ENCODE measurements at places on chromosomes 4 and X.

GRCh38 chr4:23887989-23888388, 1.9 kb downstream of the PPARGC1A start:
- DNase-seq: no peak

- DNase-seq: no peak
Measured at GRCh38 chr4:42080306-42080705, 72.1 kb downstream of the BEND4 start.

DNA sequence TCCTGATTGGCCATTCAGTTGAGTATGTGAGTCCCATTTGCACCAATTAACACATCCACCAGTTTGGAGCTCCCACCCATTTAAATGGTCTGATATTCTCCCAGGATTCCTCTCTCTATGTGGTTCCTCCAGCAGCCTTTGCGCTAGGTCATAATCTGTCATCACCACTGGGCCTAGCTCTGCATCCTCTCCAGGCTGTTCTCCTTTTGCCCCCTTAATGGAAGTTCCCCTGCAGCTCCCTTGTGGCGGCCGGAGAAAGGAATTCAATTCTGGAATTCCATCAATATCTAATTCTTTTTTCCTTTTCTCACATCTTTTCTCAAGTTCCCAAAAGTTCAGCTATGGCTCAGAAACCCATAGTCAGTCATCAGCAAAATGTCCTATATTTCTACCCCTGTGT, 2184.4 kb upstream of the AGA start:
- no peak for DNase-seq

DNA sequence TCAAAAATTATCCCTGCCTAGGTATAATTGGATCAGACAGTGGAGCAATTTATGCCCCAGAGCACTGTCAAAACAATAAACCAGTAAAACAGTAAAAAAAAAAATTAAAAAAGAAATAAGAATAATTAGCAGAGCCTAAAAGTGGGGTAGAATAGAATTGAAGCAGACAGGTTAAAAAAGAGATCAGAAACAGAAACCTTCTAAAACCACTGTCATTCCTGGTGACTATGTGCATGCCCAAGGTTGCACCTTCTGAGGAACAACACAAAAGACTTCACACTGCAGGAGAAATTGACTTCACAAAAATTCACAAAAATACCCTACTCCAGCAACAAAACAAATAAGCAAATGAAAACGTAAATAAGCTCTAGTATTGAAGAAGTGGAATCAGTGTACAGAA, 168.6 kb downstream of the SPANXA1 start:
- DNase-seq: no peak

DNA sequence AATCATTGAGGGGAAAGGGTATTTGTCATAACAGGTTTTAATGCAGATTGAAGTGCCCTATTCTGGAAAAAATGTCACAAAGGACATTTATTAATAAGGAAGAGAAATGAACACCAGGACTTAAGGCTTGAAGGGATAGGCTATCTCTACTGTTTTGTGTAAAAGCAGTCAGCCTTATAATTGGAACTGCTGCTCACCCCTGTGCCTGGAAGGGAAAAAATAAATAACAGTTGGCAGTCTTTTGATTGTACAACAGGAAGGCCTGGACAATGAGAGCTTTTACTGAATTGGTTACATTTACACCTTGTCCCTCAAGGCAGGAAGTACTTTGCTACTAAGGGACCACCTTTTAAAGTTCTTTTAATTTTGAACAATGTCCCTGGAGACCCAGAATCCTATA, 17.8 kb upstream of the MAGED4 start:
- no peak for DNase-seq

GRCh38 chr4:169485791-169486742, 126.3 kb downstream of the NEK1 start:
- peak; percentile 46 for DNase-seq

- no peak for DNase-seq
Measured at GRCh38 chr4:73309211-73309610, 50.6 kb upstream of the ANKRD17 start.

DNA sequence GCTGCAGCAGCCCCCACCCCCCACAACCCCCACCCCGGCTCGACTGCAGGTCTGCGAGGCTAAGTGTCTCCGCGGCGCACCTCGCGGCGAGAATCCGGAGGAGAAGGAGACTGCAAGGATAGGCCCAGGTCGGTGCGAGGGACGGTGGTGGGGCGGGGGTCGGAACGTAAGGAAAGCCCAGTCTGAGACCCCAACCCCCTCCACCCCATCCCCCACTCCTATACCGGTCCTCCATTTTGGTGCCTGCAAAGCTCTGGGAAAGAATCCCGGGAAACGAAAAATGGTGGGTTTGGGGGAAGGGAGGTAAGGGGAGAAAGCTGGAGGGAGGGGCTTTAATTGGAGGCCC, 614 bp downstream of the BEX3 start:
- no peak for DNase-seq

- DNase-seq: no peak
Measured at GRCh38 chr4:99642725-99643489, 14.7 kb downstream of the C4orf54 start.

- no peak for DNase-seq
Measured at GRCh38 chr4:3039706-3040366, 34.5 kb downstream of the HTT-AS start.

GRCh38 chr4:113604955-113605354, 156.6 kb downstream of the CAMK2D start:
- DNase-seq: no peak

Measured in CD4-positive, alpha-beta T cell treated with Interleukin-21 for 1 hour (primary cell).